ENCODE measurements at places on chromosomes 2 and 18. TPM values are rescaled to one million over a fixed set of nuclear protein-coding genes. Genes with fewer than 3 reads are reported as not detected.

MSTN gene
- total RNA-seq = 0.26 TPM

SLC38A11 gene
- 0.50 TPM for total RNA-seq

TNFRSF11A gene
- total RNA-seq = 0.66 TPM

RAPH1 gene
- 21.1 TPM for total RNA-seq

APLF gene
- total RNA-seq = 9.4 TPM

GALNT3 gene
- 0.66 TPM for total RNA-seq

CDH20 gene
- total RNA-seq = not detected
